H1 (cell line): ENCODE measurements at places on chromosomes 3 and 15.

- DNase-seq, result no peak
Observed at GRCh38 chr15:70100474-70101341, 3.0 kb upstream of the TLE3 start.

GRCh38 chr3:154842536-154842935 is 237.6 kb upstream of the MME start:
- no peak for DNase-seq

DNA sequence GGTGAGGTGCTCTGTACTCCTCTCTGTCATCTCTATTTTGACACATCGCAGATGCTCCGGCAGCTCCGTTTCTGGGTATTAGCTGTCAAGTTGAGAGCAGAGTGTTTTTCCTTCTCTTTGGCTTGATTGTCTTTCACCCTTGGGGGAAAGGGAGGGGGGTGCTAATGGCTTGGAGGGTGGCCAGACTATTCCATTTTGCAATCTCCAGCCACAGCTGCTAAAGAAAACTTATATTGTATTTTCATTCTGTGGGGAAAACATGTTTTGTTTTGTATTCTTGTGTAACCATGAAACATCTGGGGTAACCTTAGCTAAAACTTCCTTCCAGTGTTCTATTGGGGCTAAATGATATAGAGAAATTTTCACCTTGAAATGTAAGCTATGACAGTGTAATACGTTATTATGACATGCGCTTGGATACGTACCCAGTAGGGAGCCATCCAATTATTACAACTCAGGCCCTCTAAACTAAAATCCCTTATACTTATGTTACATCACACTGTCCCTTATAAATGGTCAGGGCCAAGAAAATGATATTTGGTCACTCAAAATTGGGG is 14.0 kb upstream of the LARP6 start:
- DNase-seq, result no peak

GRCh38 chr3:196813903-196814302 is 53.8 kb upstream of the SENP5 start:
- no peak for DNase-seq

DNA sequence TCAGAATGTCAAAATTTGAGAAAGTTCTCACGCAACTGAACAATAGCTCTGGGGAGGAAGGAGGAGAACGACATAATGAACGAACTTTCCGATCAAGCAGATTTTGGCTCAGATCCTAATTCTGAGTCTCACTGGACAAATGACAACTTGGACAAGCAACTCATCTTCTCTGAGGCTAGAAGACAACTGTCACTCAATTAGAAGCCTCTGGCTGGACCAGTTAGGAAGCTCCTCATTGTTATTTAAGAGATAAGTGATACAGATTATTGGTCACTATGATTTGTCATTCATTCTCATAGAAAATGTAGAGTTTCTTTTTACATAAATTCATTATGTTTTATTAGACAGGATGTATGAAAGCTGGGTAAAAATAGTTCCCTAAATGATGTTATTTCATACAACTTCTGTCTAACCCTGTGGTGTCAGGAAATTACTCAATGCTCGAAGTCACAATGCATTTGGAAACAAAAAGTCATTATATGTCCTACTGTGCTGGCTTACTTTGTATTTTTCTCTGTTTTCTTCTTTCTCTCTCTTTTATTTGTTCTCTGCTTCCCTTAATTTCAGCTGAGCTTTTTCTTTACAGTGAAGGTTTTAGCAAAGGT is 11.0 kb upstream of the C3orf49 start:
- DNase-seq, result no peak

DNA sequence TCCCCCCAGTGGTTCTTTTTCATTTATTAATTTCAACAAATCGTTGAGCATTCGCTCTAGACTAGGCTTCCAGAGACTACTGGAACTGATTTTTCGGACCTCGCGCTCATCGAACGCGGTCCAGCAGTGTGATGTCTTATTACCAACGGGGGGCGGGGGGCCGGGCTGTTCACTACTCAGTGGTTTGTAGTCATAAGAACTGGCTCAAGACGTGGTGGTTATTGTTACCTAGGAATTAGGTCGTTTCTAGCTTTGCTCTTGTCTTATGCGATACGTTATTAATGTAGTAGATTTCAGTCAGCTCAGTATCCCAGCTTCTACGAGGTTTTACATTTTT is 858 bp downstream of the RBM5 start:
- no peak for DNase-seq

DNA sequence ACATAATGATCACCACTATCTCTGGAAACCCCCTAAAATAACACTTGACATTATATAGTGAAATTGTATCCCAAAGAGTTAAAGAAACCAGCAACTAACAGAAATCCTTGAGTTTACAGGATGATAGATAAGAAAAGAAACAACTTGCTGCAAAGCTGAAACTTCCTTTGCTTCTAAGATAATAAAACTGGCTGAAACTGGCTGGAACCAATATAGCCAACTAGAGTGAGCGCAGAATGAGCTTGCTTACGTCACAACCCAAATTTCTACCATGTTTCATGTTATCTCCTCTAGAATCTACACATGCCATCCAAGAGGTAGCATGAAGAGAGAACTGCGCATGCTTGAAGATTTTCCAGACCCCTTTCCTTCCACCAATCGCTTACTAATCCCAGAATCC is 83.8 kb upstream of the ACTC1 start:
- no peak for DNase-seq

DNA sequence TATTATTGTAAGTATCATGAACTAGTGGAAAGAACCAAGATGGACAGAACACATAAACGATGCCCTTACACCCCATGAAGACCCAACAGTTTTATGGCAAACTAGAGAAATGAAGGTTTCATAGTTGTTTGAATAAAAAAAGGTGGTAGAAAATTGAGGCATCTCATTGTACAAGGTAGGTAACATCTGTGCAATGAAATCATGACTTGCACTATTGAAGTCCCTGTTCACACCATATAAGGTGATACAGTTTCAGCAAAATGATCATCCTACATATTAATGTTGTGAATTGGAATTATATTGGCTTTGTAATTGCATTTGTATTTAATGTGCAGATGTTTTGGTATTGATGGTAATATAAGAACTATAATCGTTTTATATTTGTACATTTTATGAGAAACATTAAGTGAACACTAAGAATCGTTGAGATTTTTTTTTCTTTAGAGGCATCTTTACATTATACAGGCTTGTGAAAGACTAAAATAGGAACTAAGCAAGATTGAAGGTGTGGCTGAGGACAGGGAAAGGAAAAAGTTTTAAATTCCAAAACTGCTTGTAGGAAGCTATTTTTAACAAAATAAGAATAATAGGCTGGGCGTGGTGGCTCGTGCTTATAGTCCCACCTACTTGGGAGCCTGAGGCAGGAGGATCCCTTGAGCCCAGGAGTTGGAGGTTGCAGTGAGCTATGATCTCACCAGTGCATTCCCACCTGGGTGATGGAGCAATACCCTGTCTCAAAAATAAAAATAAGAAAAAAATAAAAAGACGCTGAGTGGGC is 48.5 kb downstream of the CGNL1 start:
- DNase-seq, result no peak

DNA sequence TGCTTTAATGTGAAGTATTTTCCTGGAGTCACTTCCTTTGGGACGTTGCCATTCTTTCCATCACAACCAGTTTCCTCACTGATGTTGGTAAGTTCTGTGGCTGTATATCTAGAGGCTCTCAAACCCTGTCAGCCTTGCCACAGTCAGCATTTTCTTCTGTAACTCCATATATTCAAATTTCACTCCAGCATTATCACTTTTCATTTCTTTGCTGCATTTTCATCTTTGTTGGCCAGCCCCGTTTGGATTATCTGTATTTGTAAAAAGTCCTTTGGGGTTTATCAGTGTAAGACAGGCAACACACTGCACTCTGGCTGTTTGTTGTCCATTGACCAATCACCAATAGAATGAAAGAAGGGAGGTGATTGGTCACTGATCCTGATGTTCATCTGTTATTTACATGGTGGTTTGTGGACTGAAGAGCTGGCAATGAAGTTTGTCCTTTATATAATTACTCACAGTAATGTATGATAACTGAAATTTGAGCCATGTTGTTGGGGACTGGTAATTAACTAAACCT is 20.3 kb downstream of the GMPS start:
- no peak for DNase-seq

DNA sequence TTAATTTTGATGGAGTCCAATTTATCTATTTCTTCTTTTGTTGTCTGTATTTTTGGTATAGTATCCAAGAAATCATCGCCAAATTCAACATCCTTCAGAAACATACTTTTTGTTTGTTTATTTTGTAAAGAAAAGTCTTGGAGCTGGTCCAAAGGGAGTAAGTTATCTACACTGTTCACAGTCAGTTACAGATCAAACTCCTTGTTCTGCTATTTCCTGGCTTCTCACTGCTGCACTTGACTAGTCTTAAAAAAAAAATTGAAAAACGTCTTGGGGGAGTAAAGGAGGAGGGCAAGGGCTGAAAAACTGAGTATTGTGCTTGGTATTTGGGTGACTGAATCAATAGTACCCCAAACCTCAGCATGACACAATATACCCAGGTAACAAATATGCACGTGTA is 105.6 kb downstream of the NFKBIZ start:
- DNase-seq, result no peak

DNA sequence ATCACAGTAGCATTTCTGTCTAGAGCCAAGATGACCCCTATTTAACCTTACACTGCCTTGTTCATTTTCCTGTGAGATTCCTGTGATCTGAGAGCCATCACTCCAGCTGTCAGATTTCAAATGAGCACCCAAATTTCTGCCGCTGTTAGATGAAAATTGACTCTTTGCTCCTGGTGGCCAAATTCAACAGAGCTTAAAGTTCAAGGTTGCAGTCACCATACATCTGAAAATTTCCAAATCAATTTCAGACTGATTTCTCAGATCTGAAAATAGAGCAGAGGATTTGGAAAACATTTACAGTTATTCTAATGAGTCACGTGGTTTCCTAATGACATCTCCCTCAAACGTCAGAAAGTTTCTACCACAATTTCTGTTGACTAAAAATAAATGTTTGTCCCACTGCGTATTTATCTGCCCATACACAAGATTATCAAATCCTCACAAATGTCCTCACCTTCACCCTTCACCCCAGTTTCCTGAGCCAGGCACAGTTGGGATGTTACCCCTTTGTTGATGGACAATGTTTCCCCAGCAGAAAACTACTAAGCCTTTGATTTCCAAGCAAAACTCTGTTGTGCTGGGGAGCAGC is 16.4 kb downstream of the HDC start:
- no peak for DNase-seq

GRCh38 chr3:189446959-189447560 is 184.1 kb upstream of the TP63 start:
- no peak for DNase-seq

DNA sequence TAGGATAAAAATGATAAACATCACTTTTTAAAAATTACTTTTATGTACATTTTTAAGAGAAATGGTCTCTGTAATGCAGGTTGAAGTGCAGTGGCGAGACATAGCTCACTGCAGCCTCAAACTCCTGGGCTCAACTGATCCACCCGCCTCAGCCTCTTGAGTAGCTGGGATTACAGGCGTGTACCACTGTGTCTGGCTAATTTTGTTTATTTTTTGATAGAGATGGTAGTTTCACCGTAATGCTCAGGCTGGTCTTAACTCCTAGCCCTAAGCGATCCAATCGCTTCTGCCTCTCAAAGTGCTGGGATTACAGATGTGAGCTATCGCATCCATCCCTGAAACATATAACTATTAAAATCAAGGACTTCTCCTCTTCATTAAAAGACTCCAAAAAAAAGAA is 63.1 kb upstream of the CSPG5 start:
- no peak for DNase-seq

DNA sequence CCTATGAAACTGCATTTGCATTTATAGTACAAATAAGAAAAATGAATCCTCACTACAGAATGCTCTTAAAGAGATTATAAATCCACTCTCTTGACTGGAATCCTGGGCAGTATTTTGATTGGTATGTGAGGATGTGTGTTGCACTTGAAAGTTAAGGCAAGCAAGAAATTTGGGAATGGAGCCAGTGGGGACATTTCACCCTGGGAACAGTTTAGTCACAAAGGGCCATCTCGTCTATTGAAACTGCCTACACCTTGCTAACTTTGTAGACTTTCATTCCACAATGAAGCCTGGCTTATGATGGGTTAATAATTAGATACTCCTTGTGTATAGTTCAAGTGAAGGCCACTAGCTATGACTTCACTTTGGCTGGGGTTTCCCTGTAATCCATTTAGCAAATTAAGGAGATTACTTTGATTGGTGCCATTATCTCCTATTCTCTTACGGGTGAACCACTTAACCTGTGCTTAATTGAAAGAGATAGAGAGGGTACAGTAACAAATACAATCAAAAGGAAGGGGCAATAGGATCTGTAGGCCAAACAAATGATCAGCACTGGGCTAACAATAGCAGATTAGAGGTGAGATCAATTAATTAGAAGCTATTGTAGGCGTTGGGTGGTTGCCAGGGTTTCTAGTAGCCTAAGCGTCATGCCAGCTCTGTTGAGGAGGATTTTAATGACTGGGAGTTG is 146.9 kb upstream of the RARB start:
- no peak for DNase-seq

DNA sequence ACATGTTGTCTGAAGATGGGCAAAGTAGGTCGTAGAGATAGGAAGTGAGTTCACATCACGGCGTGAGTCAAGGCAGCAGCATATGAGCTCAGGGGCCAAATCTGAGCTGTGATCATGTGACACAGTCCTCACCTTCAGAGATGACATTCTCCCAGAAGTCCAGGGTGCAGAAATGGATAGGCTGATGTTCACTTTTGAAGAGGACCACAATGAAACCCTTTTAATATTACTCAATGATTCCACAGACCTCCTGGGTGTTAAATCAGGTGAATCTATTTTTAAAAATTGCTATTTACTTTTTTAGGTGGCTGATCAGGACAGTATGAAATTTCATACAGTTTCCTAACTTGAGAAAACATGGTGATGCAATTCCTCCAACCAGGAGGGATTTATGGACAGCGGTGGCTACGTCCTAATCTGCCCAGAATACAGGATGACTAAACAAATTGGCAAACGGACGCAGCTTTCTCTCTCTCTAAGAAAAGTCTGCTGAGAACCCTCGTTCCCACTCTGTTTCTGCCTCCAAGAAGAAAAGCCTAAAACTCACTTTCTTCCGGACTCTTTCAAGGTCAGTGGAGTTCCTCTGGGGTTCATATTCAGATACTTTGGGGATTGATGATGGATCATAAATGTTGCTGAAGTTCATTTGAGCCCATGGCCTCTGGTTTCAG is 34.4 kb downstream of the B3GNT5 start:
- no peak for DNase-seq

GRCh38 chr3:89227218-89227617 is 119.8 kb downstream of the EPHA3 start:
- no peak for DNase-seq

- DNase-seq, result no peak
Observed at GRCh38 chr3:98692787-98693473, 70.2 kb upstream of the ST3GAL6 start.

- no peak for DNase-seq
Observed at GRCh38 chr3:164514576-164514975, 563.7 kb downstream of the SI start.
